Cerebellar cortex (tissue), 1 donor: ENCODE measurements at places on chromosomes 7 and 10.

DNA sequence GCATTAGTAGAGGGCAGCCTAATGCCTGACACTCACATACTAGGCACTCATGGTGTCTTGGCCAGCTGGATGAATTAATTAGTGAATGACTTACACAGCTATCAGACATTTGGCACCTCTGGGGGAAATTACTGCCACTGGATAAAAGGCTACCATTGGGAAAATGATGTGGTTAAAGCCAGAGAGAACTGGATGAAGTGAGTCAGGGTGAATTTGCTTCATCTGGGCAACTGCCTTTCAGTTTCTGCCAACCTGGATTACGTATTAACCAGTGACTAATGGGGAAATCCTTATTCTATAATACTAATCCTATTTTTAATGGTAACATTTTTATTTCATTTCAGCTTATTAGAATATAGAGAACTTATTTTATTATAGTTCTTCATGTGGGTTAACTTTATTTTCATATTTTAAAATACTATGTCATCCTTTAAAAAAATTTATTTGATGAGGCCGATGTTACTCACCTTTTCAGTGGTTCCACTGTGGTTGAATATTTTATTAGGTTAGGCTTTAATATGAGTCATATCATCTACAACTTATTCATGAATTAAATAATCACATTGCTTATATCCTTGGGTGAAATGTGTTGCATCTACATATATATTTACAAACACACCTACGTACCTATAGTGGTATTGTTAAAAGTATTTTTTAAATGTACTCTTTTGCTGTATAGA, 85.6 kb upstream of the CAPZA2 start:
- no peak for DNase-seq

- DNase-seq = no peak
Observed at GRCh38 chr7:42457663-42458062, 220.7 kb upstream of the GLI3 start.

DNA sequence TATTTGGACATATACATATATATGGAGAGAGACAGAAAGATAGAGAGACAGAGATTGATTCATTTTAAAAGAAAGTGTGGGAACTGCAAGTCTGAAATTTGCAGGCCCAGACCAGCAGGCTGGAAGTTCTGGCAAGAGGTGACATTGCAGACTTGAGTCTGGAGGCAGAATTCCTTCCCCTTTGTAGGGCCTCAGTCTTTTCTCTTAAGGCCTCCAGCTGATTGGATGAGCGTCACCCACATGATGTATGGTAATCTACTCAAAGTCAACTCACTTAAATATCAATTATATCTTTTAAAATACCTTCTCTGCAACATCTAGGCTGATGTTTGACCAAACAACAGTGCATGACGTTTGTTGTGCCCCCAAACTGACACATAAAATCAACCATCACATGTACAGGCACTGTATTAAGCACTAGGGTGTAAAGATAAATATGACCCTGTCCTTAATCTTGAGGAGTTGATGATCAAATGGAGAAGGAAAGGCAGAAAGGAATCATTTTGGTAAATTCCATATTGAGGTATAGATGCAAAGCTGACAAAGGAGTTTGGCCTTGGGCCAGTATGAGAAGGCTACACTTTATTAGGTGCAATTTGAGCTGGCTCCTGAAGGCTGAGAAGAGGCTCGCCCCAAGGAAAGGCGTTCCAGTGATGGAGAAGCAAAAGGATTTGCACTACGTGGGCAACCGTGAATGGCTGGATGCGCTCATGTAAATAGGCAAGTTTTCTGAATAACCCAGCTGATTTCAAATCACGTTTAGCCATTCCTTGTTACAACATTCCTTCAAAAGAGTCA, 52.6 kb downstream of the BPGM start:
- no peak for DNase-seq

DNA sequence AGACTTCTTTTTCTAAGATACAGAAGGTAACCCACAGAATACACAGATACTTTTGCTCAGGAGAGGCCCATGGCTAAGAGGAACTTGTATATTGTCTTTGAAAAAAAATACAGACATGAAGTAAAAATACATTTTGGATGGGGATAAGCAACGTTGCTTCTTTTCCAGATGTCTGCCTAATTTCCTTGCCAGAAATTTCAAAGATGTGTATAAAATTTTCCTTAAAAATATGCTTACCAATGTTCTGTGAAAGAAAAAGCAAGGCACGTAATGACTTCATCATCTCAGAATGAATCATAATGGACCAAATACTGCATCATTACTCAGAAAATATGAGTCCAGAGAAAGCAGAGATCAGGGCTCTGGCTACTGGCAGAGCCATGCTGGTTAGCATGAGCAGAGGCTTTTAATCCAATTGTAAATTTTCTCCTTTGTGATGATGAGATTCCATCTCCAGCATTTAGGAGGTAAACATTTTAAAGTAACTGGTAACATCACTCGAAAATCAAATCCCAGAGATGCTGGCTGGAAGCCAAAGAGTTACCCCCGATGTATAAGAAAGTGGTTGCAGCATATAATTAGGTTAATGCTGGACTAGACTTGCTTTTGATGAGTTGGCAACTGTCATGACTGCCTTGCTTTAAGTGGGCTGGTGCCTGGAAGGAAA, 272.5 kb downstream of the SEMA3A start:
- no peak for DNase-seq

- DNase-seq = no peak
Observed at GRCh38 chr7:85201209-85201608, 14.4 kb upstream of the SEMA3D start.

- no peak for DNase-seq
Observed at GRCh38 chr10:77644557-77645243, 7.1 kb upstream of the KCNMA1 start.

DNA sequence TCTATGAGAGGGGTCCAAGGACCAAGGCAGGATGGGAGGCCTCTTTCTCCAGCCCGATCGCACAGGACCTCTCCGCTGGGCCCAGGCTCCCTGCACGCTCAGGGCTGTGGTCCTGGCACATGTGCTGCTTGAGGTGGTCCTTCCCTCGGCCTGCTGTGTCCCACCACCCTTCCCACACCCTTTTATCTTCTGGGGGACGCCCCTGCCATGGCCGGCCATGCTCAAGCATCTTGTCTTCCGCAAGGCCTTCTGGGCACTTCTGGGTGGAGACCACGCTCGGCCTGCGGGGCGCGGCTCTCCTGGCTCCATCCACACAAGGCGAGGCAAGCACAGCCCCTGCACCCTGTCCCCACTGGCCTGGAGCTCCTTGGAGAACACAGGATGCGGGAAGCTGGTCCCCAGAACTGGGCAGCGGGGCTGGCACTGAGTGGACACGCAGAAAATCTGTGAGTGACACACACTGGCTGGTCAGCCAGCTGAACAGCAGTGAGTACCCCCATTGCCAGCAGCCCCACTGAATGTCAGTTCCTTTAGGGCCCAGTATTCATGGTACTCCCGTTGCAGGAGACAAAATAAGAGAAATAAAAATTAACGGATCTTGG, 115.9 kb downstream of the TCERG1L start:
- no peak for DNase-seq
